Anterior cingulate cortex (tissue), 58 donors: ENCODE measurements at places on chromosomes 4 and X.
A peak's percentile ranks its signal among the peaks of the same experiment; 100 is the strongest.

GRCh38 chr4:173170182-173170778, 1.7 kb downstream of the GALNT7 start:
- no peak for DNase-seq

- DNase-seq: no peak
Measured at GRCh38 chrX:128287693-128288092, 235.5 kb upstream of the ACTRT1 start.

DNA sequence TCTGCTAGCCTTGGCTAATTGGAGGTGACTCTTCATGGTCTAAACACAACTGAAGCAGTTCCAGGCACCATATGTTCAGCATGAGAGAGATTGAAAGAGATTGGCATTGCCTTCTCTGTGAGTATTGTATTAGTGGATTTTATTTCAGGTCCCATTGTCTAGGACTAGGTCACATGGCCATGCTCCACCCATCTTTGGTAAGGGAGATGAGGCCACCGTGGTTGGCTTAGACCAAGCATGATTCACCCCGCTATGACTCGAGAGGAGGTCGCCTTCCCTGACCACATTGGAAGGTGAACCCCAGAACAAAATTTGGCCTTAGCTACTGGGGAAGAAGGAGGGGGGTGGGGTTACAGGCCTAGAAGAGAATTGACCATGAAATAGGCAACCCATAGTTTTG, 109.9 kb upstream of the BCOR start:
- no peak for DNase-seq

- DNase-seq: no peak
Measured at GRCh38 chr4:184838249-184839074, 12.7 kb upstream of the ACSL1 start.

GRCh38 chr4:150219841-150220240, 141.6 kb downstream of the DCLK2 start:
- DNase-seq: no peak

GRCh38 chr4:86011117-86011516, 348.7 kb downstream of the MAPK10 start:
- no peak for DNase-seq

- no peak for DNase-seq
Measured at GRCh38 chr4:169377367-169377766, 106.6 kb upstream of the SH3RF1 start.

DNA sequence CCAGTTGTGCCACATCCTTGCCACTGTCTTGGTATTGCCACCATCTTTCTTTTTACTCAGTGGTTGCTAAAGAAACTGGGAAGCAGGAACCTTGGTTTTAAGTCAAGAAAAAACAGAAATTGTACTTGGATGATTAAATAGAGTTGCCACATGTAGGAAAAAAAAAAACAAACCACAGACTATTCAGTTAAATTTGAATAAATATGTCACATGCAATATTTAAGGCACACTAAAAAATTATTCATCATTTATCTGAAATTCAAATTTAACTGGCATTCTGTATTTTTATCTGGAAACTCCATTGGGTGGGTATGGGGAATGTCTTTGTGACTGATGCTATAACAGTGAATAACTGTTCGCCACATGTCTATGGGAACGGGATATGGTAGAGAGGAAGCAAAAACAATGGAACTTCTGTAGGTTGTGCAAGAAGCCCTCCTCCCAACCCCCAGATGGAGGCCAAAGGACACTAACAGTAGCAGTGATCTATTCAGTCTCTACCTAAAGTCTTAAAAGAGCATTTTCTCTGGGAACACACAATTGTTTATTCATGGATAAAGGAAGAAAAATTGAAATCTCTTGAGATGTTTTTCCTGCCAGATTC, 57.0 kb upstream of the PLAC8 start:
- no peak for DNase-seq

DNA sequence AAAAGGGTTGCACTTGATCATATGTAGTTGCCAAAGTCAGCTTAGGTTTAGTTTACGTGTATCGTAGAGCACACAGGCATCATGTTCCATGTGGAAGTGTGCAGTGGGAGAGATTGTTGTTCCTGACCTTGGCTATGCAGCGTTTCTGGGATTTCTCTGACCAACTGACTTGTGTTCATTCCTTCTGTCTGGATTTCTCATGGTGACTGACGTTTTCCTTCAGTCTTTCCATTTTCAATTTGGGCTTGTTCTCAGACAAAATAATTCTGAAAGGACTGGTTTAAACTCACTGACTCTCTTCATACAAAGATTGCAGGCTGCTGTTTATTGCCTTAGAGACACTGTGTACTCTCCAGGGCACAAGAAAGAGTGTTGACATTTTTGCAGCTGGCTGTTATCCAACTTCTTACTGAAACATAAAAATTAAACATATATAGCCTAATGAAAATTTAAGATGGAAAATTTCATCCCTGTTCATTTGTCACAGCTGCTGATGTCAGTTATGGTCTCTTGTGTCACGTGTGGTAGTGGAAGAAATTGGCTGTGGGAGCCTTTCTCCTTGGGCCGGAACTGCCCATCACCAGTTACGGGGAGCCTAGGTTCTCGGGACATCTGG, 95.4 kb downstream of the TNIP2 start:
- DNase-seq: no peak

DNA sequence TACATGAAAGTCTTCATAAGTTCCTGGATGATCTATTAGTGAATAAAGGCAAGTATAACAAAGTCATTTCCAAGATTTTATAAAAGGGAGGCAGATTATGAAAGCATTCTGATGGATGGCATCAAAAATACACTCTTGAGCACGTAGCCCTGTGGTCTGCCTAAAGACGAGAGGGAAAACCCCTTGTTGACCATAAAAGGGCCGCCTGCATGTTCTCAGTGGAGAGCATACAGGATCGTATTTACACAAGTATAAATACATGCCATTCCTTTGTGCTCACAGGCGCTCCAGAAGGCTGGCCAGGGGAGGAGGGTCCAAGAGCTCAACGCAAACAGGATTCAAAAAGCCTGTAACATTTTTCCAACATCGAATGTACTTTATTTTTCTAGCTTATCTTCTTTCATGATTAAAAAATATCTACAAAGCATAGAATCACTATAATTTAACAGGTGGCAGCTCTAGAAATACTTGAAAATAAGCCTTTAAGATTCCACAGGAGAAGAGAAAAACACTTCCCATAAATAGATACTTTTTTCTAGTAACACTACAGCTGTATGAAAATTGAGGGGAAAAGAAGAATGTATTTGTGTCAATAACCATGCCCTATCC, 29.6 kb downstream of the PDGFC start:
- no peak for DNase-seq

GRCh38 chrX:12954981-12955380, 19.9 kb upstream of the TMSB4X start:
- no peak for DNase-seq

GRCh38 chr4:182806259-182807252, 110.6 kb downstream of the DCTD start:
- DNase-seq: peak; percentile 57

GRCh38 chr4:152996111-152996571, 60.0 kb downstream of the FHDC1 start:
- DNase-seq: no peak

DNA sequence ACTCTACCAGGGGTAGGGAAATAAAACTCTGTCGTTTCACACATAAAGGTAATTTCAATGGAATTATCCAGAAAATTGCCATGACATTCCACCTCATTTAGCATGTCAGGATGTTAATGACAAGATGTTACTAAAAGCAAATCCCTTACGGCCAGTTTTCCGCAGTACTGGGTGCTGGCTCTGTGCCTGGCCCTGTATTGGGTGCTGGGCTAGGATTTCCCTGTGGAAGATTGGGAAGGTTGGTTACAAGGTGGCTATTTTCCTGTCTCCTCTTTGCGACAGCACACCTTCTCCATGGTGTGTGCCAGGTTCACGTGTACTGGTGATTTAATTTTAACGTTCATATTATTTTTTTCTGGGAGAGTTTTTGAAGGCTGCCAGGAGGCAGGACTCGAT, 13.1 kb downstream of the KLKB1 start:
- no peak for DNase-seq

GRCh38 chr4:173334085-173334890, at the start of gene HMGB2:
TSS of gene HMGB2 (minus strand) at chr4:173334358. CDS start at chr4:173333649, 709 bp downstream.
- peak; percentile 97 for DNase-seq

DNA sequence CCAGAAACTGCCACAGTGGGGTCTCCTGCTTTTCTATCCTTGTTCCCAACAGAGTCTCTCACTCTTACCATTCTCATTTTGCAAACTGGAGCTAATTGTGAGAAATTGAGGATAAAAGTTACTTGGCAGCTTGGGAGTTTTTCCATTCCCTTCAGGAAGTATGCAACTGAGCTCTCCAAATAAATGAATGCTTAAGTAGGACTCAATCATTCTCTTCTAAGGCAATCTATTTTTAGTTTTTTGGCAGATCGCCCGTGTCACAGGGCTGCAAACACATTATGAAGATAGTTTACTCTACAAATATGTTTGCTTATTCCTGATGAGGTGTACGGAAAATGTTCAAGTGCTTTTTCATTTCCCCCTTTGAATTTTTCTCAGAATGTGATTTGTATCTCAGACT, 5.3 kb downstream of the ASB11 start:
- no peak for DNase-seq

GRCh38 chrX:10450959-10451355, 169.4 kb downstream of the MID1 start:
- no peak for DNase-seq

DNA sequence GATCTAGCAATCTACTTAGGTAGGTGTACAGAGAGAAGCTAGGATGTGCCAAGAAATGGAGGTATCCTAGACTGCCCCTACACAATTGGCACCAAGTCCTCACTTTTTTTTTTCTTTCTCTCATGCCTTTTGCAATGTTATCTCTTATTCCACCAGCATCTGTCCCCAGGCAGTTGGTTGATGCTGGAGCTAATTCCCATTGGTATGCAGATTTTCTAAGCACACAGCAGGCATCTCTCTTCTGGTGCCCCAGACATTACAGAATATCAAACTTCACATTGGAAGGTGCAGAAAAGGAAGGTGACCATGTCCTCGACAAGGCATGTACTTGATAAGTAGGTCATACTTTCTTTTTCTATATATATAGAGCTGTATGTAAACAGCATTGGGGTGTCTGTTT, 21.6 kb downstream of the LUZP4 start:
- no peak for DNase-seq

DNA sequence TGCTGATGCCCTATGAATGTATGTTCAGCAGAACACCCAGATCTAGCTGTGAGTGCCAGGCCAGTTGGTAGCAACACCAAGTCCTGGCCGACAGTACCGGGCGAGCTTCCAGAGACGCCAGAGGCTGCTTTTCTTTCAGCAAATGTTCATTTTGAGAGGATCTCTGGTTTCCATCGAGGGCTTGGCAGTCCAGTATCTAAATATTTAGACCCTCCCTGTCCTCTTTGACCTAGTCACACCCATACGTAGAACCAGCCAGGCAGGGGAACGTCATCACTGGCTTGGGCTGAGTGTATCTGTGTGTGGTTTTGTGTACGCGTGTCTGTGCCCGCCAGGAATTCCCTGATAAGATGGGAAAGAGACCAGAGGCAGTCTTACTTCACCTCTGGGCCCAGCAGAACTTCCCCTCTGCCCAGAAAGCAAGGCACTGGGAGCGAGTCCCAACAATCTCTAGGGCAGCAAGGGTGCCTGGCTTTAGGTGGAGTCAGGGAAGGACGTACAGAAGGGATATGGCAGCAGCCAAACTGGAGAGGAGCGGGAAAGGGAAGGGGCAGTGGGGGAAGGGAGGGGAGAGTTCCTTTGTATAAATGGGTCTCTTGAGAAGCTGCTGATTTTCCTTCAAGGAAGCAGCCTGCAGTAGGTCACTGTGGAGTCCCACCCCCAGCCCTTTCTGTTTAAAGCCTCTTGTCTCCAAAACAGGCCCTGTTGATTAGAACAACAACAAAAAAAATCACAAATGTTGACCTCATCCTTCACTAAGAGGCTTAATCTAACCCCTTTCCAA, 15.0 kb upstream of the ELF4 start:
- DNase-seq: no peak

DNA sequence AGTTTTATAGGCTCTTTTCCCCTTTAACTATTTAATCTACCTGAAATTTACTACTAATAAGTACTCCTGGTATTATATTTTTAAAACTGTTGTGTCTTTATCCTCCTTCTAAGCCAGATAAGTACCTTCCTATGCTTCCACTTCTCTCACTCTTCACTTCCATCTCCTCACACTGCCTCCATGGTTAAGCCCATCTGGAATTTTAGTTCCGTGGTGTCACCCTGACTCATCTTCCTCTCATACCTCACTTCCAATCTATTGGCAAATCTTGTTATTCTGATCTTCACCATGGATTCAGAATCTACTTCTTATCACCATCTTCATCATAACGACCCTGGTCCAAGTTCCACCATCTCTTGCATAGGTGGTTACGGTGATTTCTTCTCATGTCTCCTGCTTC, 32.7 kb upstream of the DAPP1 start:
- DNase-seq: no peak

- DNase-seq: no peak
Measured at GRCh38 chr4:93139118-93139517, 689.4 kb upstream of the ATOH1 start.

GRCh38 chr4:55020131-55020530, 105.3 kb downstream of the KDR start:
- DNase-seq: no peak

DNA sequence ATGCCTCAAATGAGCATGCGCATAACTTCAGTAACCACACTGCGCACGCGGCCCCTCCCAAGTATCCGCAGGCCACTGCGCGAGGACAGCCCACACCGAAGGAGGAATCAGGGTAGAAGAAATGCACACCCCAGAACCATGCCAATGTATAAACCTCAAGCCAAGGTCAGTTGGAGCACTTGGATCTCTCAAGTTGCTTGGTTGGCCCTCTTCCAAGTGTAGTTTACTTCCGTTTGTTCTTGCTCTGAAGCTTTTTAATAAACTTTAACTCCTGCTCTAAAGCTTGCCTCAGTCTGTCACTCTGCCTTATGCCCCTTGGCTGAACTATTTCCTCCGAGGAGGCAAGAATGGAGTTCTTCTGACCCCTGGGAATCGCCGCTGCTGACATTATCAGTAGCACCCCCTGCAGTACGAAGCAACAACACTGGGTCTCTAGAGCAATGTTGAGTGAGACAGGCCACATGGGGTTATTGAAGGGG, 22.0 kb upstream of the SPINK2 start:
- DNase-seq: no peak

DNA sequence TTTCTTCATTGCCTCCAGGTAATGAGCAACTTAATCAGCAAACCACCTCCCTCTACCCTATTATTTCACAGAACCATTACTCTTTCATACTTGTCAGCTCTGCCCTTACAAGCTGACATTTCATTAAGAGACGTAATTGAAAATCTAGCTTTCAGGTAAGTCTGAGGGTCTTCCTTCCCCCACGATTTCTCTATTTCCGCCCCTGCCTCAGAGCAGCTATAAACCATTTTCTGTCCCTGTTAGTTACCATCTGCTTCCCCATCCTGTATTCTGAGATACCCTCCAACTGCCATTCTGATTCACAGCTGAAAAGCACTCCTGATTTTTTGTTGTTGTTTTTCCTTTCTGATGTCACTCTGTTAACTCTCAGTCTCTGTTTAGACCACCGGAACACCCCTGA, 37.1 kb downstream of the SH3RF1 start:
- no peak for DNase-seq

GRCh38 chr4:40672528-40673522, 43.2 kb upstream of the RBM47 start:
- no peak for DNase-seq
